ENCODE measurements at places on chromosomes 12 and 14.

DNA sequence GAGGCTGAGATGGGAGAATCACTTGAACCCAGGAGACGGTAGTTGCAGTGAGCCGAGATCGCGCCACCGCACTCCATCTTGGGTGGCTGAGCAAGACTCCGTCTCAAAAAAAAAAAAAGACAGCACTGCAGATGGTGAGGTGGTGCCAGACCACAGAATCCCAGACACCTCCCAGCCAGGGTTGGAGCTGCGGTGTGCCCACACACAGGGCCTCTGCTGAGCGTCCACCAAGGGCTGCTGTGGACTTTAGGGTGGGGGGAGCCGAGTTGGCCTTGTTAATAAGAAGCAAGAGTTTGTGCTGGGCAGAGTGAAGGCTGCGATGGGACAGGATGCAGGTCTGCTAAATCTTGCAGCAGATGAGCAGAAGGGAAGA is 14.2 kb downstream of the KMT5A start:
- DNase-seq, result no peak

DNA sequence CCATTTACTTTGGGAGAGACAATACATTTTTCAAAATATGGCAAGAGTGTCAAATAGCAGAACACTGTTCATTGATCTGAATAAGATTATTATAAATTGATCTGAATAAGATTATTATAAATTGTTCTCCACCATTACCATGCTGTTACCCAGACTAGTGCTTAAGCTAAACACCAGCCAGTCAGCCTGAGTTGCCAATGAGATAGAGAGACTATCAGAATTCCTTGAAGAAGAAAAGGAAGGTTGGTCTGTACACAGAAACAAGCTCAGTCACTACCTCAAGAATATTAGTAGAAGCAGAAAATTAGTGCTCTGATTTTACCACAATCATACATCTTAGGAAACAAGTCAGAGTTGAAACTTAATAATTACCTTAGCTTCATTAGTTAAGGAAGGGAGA is 469.8 kb downstream of the FOXG1 start:
- no peak for DNase-seq

DNA sequence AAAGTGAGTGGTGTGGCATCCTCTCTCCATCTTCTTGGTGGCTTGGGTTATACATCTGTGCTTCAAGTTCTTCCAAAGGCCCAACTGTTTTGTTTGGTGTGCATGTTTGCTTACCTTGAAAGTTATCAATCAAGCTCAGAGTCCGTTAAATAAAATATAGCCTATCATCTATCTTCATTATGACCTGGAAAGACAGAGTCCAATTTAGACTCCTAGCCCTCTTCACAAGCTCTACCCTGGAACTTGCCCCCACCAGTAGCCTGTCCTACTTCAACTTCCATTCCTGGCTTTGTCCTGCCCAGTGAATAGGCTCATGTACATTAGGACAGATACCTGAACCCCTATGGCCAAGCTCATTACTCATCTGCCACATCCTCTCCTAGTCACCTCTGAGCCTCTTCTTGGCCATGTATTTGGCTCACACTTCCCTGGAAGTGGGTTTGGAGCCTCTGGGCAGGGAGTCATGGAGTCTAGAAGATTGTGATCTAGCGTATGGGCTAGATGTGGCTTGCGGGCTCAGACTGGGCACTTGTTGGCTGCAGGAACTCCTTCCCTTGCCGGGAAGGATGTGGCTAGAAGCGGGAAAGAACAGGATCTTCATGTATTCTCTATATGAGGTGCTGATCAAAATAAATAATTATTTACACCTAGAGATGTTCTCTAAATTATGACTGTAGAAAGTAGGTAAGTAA is 6.4 kb upstream of the SSTR1 start:
- DNase-seq, result no peak

GRCh38 chr14:105248368-105249181 is at the start of gene BTBD6:
Gene BTBD6 (plus strand): TSS chr14:105248533. CDS start chr14:105248712, 179 bp downstream.
- peak; percentile 37 for DNase-seq

DNA sequence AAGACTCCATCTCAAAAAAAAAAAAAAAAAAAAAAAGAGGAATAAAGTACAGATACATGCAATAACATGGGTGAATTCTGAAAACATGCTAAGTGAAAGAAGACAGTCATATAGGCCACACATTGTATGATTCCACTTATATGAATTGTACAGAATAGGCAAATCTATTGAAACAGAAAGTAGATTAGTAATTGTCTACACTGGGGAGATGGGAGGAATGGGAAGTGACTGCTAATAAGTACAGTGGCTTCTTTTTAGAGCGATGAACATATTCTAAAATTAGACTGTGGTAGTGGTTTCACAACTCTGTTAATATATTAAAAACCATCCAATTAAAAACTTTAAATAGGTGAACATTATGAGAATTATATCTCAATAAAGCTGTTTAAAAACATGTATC is 74.4 kb downstream of the ANKS1B start:
- DNase-seq, result no peak

DNA sequence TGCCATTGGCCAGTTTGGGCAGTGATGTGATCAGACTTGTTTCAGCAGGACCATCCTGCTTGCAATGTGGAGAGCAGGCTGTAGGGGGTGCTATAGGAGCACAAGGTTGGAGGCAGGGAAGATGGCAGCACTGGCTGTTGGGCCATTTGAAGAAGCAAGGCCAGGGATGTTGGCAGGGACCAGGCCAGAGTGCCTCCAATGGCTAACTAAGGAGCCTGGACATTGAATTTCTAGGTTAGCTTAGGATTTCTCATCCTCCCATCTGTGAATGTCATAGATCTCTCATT is 23.5 kb downstream of the FGF23 start:
- DNase-seq, result no peak

- DNase-seq, result no peak
Observed at GRCh38 chr12:48997719-48998496, 1.3 kb downstream of the DDN start.

DNA sequence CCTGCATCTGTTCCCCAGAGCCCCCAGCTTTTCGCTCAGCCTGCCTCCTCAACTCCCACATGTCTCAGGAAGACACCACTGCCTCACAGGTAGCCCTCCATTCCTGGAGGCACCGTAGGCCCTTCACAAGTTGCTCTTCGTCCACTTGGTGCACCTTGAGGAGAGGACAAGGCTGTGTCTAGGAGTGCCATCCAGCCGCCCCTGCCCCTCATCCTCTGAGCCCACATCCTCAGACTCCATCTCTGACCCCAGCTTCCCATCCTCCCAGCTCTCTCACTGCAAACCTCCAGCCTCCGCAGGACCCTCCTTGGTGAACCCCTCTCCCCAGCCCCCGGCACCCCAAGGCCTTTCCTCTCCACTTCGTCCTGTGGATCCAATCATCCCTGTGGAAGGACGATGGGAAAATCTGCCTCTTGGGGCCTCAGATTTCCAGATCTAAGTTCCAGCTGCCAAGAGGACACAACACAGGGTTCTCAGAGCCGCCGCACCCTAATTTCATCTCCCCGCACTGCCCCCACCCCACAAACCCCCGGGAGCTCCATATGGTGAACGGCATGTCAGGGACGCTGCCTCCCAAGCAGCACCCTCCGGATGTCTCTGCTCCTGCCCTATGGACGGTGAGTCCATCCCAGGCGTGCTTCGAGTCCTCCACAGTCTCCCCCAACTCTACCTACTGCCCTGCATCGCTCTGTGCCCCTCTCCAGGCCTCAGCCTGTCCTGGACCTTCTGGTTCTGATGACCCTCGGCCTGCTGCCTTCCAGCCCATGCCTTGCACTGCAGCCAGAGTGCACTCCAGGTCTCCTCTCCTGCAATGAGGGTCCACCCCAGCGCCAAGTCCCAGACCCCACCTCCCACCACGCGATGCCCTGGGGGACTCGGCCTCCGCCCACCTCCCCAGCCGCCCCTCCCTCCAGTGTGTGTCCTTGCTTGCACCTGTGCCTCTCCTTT is 314.1 kb upstream of the DIO3 start:
- DNase-seq, result no peak

GRCh38 chr12:12474471-12474928 is 88.2 kb downstream of the DUSP16 start:
- DNase-seq, result no peak

DNA sequence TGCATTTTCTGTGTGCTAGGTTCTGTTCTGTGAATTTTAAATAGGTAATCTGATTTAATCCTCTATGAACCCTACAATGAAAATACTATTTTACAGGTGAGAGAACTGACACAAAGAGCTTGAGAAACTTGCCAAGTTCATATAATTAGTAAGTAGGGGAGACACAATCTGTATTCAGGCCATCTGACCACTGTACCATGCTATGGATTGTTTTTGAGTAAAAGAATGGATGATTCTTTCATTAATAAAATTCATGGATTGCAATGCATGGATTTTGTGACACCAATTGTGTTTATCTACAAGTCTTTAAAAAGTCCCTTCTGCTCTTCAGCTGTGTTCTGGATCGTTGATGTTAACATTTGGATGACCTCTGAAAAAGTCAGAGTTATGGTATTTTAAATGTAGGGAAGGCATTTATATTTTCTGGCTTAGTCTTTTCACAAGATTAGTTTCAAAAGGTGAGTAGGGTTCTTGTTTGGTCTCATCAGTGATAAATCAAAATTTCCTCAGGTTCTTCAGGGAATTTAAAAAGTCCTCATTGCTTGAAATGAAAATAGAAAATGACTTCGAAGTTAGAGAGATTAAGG is 15.4 kb upstream of the DYRK2 start:
- DNase-seq, result no peak

GRCh38 chr12:25570418-25570817 is 17.3 kb upstream of the LMNTD1 start:
- DNase-seq, result no peak

DNA sequence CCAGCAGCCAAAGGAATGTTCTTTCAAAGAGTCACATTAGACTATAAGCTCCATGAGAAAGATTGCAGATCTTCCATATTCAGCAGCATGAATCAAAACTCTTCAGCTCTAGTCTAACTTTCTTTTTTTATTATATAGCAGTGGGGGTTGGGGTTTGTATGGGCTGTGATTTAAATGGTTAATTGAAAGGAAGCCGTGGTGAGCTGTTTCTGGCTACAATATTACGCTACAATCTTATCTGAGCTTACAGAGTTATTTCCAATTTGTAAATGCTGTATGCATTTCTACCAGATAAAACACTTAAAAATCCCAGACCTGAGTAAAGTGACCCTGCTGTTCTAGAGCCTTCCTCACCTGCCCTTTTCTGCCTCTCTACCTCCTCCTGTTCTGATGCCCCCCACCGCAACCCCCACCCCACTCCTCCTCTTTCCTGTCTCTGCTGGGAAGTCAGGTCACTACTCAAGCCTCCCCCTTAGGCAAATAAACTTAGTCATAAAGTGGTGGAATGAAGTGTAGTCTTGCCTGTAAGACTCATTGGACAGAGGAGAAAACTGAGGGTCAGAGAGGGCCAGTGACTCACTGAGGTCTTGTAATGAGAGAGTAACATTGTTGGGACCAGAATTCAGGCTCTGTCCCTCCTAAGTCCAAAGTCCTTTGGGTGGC is 1089.5 kb downstream of the BCL11B start:
- DNase-seq, result no peak

- DNase-seq, result no peak
Observed at GRCh38 chr12:4951601-4952000, 41.9 kb downstream of the KCNA1 start.

DNA sequence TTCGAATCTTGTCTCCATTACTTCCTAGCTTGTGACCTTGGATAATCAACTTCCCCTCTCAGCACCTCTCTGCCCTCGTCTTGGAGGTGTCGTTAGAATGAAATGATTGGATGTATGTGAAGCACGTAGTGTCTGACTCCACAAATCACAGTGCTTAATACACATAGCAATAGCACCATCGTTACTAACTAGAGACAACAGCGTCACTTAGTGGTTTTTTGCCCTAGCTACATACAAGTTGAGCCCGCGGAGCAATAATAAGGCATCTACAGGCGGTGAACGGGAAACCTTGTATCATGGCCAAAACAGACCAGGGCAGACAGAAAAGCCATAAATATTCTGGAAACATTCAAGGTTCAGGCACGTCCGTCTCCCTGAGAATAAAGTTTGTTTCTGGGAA is 154.9 kb downstream of the ASCL4 start:
- no peak for DNase-seq

GRCh38 chr12:109612003-109612402 is 38.4 kb downstream of the MVK start:
- no peak for DNase-seq

DNA sequence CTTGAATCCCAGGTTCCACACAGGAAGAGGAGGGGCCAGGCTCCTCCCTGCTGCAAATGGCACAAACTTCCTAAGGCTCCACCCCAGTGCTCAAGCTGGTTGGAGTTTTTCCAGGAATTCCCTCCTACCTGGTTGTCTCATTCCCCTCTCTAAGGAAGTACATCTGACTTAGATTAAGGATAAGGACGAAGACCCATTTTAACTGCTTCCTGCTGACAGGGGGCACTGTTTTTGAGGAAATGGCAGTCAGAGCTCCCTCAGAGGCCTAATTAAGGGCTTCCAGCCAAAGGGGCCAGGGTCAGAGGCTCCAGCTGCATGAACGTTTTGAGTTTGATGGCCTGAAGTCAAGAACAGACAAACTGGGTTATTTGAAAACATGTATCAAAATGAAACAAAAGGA is 1084.7 kb downstream of the SLC6A15 start:
- DNase-seq, result no peak

DNA sequence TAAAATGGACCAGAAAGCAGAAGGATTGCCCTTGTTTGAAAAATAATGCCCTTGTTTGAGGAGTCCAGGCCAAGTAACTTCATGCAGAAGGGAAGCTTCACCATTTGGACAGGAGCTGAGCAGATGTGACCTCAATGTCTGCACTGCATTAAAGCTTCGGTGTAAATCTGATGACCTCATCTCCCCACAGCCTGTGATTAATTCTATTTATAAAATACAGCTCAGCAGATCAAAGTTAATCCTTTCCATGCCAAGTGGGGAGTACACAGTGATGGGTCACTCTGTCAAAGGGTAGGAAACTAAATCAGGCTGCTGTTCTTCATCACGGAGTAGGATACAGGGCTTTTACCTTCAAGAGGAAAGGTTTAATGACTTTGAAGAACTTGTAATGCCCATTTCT is 533.7 kb downstream of the RPS29 start:
- DNase-seq, result no peak

- DNase-seq, result no peak
Observed at GRCh38 chr14:46626876-46627275, 24.7 kb downstream of the RPL10L start.

DNA sequence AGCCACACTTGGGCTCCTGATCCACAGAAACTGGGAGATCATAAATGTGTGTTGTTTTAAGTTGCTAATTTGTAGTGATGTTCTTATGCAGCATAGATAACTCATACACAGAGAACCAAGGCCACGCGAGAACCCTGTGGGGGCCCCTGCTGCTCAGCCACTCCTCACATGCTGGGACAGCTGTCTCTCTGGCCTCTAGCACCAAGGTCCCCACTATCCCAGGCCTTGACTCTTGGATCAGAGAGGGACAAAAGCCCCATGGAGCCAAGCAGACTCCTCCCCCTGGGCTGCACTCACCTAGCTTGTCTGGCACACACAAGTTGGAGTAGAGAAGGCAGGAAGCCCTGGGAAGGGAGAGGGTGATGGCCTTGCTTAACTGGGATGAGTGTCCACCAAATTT is 11.3 kb downstream of the PLD4 start:
- peak; percentile 19 for DNase-seq

GRCh38 chr12:132478845-132479244 is 11.1 kb upstream of the FBRSL1 start:
- DNase-seq, result no peak

Measured in ascending aorta (tissue), 2 donors.